ENCODE measurements at places on chromosomes 7 and 10.

GRCh38 chr7:149732611-149733010 is 40.8 kb downstream of the ZNF467 start:
- no peak for DNase-seq

- no peak for DNase-seq
Measured at GRCh38 chr7:1538544-1539180, 8.2 kb downstream of the MAFK start.

DNA sequence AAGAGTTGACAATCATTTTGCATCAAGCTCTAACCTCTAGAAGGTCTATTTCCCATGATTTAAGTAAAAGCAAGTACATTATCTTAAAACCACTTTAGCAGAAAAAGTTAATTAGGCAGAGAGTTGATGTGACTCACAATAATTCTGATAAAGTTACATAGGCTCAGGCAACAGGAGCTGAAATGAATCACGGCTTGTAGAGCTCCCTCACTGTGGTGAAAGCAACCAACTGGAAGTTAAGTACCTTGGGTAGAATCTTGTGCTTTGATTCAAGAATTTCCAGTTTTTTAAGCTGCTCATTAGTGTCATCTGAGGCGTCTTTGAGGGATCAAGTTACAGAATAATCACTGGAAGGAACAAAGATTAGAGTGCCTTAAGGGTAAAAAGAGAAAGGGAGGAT is 68.9 kb upstream of the NFE2L3 start:
- DNase-seq, result peak; percentile 68

DNA sequence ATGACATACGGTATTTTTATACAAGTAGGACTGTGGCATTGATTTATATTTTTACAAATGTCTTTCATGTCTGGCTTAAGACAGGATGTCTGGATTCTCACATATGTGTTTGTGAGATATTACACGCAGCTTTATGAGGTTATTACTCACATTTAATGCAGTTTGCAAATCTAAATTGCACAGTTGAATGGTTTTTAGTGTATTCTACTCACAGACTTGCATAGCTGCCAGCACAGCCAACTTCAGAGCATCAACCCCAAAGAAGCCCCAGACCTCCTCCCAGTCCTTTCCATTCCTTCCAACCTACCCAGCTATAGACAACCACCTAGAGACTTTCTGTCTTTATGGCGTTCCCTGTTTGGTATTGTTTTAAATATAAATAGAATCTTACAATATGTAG is 193.8 kb upstream of the SHH start:
- no peak for DNase-seq

DNA sequence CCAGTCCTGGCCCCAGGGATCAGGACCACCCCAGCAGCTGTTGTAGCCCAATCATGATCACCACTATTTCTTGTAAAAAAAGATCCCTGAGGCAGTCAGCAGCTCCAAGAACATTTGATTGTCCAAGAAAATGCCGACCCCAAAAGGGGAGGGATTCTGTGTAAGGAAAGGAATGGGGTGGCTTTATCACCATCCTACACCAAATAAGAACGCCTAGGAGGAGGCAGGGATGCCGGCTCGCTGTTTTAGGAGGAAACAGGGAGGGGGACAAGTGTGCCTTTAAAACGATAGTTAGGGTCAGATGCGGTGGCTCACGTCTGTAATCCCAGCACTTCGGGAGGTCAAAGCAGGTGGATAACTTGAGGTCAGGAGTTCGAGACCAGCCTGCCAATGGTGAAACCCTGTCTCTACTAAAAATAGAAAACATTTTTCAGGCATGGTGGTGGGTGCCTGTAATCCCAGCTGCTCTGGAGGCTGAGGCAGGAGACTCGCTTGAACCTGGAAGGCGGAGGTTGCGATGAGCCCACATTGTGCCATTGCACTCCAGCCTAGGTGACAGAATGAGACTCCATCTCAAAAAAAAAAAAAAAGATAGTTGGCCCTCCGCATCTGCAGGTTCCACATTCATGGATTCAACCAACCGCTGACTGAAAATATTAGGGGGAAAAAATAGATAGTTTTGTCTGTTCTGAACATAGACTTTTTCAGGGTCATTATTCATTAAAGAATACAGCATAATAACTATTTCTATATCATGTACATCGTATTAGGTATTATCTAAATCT is 63.6 kb downstream of the PDIA4 start:
- peak; percentile 20 for DNase-seq

DNA sequence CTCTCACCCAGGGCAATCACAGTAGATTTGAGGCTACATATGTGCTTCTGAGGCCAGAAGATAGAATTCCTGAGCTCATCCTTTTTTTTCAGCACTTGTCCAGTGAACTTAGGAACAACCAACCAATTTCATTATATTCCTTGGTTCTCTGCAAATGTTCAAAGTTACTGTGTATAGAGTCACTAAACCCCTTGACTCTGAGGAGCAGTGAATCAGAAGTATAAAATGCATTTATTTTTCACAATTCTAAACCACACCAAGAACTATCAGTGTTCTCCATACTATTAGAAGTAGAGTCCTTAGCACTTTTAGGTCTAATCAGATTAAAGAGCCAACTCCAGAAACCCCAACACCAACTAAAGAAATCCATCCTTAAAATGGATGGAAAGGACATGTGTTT is 19.6 kb upstream of the PAPSS2 start:
- DNase-seq, result no peak
